ENCODE measurements at places on chromosomes 2 and 18.

- no peak for DNase-seq
Observed at GRCh38 chr2:85390941-85391669, 19.1 kb downstream of the CAPG start.

GRCh38 chr2:137973280-137973679 is 9.0 kb downstream of the HNMT start:
- no peak for DNase-seq

- no peak for DNase-seq
Observed at GRCh38 chr2:167944825-167945659, 302.4 kb downstream of the STK39 start.

DNA sequence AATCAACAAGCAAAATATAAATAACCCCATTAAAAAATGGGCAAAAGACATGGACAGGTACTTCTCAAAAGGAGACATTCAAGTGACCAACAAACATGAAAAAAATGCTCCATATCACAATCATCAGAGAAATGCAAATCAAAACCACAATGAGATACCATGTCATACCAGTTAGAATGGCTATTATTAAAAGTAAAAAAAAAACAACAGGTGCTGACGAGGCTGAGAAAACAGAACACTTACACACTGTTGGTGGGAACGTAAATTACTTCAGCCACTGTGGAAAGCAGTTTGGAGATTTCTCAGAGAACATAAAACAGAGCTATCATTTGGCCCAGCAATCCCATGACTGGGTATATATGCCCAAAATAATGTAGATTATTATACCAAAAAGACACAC is 69.1 kb downstream of the CWC22 start:
- no peak for DNase-seq

GRCh38 chr18:56831988-56832387 is 180.8 kb downstream of the WDR7 start:
- DNase-seq = no peak

GRCh38 chr18:67132919-67133318 is 383.6 kb downstream of the DSEL start:
- DNase-seq = no peak

DNA sequence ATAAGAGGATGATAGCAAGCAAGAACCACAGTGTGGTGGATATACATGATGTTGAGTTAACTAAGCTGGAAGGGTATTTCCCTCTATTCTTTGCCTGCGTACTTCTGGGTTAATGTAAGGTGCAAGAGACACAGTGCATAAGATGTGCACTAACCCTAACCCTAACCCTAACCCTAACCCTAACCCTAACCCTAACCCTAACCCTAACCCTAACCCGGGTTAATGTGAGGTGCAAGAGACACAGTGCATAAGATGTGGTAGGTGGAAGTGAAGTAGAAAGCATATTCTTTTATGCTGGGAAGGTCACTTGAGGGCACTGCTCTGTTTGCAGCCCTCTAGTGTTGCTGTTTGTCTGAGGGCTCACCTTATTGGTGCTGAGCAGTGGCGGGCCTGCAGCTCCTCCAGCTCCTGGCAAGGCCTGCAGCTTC is 181.5 kb upstream of the ITGA4 start:
- no peak for DNase-seq

DNA sequence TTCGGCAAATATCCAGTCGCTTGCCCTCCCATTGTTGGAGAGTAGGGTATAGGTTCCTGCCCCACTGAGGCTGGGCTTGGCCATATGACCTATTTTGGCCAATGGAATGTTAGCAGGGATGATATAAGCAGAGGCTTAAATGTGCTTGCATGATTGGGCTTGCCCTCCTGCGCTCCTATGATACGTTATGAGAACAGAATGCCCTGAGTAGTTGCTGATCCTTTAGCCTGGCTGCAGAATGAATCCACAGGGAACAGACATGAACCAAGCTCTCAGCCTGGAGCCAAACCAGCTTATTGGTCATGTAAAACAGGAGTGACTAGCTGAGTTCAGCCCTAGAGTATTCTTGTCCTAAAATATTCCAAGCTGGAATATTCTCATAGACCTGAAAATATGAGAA is 34.8 kb upstream of the IMP4 start:
- no peak for DNase-seq

- DNase-seq = no peak
Observed at GRCh38 chr2:41933585-41934320, 114.1 kb upstream of the PKDCC start.

DNA sequence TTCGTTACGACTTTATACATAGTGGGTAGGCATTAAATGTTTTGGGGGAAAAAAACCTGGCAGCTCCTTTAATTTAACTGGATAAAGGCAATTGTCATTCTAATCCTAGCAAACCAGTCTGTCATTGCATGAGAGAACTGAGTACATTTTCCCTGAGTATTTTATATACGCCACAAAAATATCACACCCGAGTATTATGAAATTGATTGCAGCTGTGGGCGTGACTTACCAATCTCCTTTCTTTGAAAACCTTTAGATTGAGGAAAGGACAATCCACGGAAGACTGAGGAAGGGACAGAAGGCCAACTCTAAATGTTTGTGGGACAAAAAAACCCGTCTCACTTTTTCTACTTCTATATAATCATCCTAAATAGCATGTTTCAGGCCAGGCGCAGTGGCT is 9.0 kb downstream of the TM4SF20 start:
- no peak for DNase-seq
